Left lung (tissue), 14 donors: ENCODE measurements at places on chromosomes 4 and X. TPM values are rescaled to one million over a fixed set of nuclear protein-coding genes. Genes with fewer than 3 reads are reported as not detected.

DNA sequence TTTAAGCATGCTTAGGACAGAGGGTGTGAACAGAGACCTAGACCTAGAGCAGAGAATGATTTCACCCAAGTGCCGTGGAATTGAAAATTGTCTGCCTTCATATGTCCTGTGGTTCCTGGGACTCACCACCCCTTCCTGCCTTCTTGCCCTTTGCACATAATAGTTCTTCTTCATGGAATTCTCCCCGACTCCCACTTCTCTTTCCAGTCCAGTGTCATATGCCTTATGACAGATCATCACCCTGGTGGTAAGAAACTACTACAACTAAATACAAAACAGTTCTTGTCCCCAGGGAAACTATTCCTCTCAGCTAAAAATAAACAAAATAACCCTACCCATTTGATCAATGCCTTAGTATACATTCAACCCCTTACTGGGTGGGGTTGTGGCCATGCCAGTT, 43.3 kb downstream of the BMPR1B start:
- no peak overlapping the region for H3K27ac ChIP-seq
- DNase-seq, result no peak
- H3K36me3 ChIP-seq, result no peaks in the 10 kb centered on the region
- no peaks in the 10 kb centered on the region for H3K4me1 ChIP-seq
- H3K4me3 ChIP-seq, result no peak overlapping the region

GRCh38 chrX:22950269-22951266, 49.2 kb upstream of the DDX53 start:
- H3K4me1 ChIP-seq, result no peaks in the 10 kb centered on the region
- no peaks in the 10 kb centered on the region for H3K36me3 ChIP-seq
- peak; percentile 3 for DNase-seq
- no peak overlapping the region for H3K4me3 ChIP-seq

GRCh38 chrX:133384454-133384853, 30.8 kb downstream of the GPC4 start:
- H3K27me3 ChIP-seq, result no peaks in the 10 kb centered on the region
- no peaks in the 10 kb centered on the region for H3K4me1 ChIP-seq
- no peak overlapping the region for H3K4me3 ChIP-seq
- no peak for DNase-seq
- no peak overlapping the region for H3K27ac ChIP-seq
- no peaks in the 10 kb centered on the region for H3K36me3 ChIP-seq

CT45A2 gene
- total RNA-seq, result not detected

DNA sequence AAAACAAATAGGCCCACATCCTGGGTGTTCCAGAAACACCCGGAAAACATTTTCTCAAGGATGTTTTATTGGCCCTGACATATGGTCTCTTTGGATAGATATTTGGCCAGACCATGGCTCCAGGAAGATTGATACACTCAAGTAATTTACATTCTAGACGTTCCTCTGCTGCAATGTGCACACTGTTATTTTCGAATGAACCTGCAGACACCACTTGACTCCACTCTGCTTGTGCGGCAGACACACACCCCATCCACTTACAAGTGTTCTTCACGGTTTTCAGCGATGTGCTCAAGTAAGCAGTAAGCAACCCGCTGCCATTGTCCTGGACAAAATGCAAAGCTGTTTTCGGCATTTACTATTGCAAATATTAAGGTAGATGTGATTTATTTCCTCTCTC, 12.0 kb upstream of the GPM6A start:
- DNase-seq, result no peak
- H3K4me1 ChIP-seq, result no peaks in the 10 kb centered on the region
- H3K4me3 ChIP-seq, result no peak overlapping the region
- no peaks in the 10 kb centered on the region for H3K27me3 ChIP-seq
- no peak overlapping the region for H3K27ac ChIP-seq

CT45A9 gene
- total RNA-seq, result not detected

F8A2 gene
- not detected for total RNA-seq

- H3K4me3 ChIP-seq, result no peak overlapping the region
- no peak overlapping the region for H3K27ac ChIP-seq
- no peak for DNase-seq
- H3K27me3 ChIP-seq, result no peaks in the 10 kb centered on the region
- H3K36me3 ChIP-seq, result peaks cover 24% of the 10 kb centered on the region
- no peaks in the 10 kb centered on the region for H3K4me1 ChIP-seq
Observed at GRCh38 chrX:72141372-72142004, 9.8 kb upstream of the RTL5 start.

MSL3 gene
- 27.3 TPM for total RNA-seq

- H3K27ac ChIP-seq, result no peak overlapping the region
- no peak overlapping the region for H3K4me3 ChIP-seq
- H3K27me3 ChIP-seq, result no peaks in the 10 kb centered on the region
- no peaks in the 10 kb centered on the region for H3K36me3 ChIP-seq
- H3K4me1 ChIP-seq, result peaks cover 11% of the 10 kb centered on the region
Observed at GRCh38 chr4:40952672-40953071, 202.9 kb downstream of the NSUN7 start.

GLUD2 gene
- total RNA-seq, result 2.0 TPM

- DNase-seq, result no peak
- H3K27me3 ChIP-seq, result no peaks in the 10 kb centered on the region
- H3K27ac ChIP-seq, result peak overlapping the region; percentile 96
- peaks cover 12% of the 10 kb centered on the region for H3K36me3 ChIP-seq
- H3K4me1 ChIP-seq, result peaks cover 46% of the 10 kb centered on the region
- H3K4me3 ChIP-seq, result no peak overlapping the region
Observed at GRCh38 chr4:38805530-38806145, 1.0 kb upstream of the TLR1 start.

DNA sequence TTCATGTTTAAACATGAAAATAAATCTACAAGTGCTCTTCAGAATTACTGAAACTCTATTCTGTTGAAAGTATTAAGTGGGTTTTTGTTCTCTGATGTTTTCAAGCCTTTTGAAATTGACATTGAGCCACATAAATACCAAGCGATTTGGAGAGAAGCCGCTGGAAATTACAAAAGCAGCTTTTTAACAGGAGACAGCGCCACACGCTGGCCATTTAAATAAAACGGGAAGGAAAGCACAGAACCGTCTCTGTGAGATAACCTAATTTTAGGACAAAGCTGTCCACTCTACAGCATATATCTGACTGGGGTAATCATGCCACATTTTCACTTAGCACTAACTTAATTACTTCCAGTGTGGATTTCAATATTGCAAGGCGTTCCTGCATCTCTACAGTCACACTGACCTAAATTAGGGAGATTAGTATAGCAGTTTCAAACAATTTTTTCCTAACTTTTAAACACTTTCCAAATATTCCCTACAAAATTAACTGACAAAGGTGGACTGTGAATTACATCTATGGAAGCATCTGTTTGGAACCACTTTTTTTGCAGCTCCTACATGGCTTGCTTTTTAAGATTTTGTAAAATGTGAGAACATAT, 6.8 kb upstream of the ANOS1 start:
- no peak overlapping the region for H3K27ac ChIP-seq
- H3K4me3 ChIP-seq, result no peak overlapping the region
- H3K27me3 ChIP-seq, result no peaks in the 10 kb centered on the region

GRCh38 chr4:110005461-110006056, 92.9 kb downstream of the EGF start:
- no peaks in the 10 kb centered on the region for H3K36me3 ChIP-seq
- no peak overlapping the region for H3K4me3 ChIP-seq
- no peak overlapping the region for H3K27ac ChIP-seq
- H3K4me1 ChIP-seq, result no peaks in the 10 kb centered on the region
- H3K27me3 ChIP-seq, result no peaks in the 10 kb centered on the region

- DNase-seq, result no peak
- H3K4me3 ChIP-seq, result no peak overlapping the region
- no peaks in the 10 kb centered on the region for H3K4me1 ChIP-seq
Observed at GRCh38 chr4:94356444-94356843, 13.8 kb upstream of the HPGDS start.

FOXP3 gene
- total RNA-seq, result 0.45 TPM

DNA sequence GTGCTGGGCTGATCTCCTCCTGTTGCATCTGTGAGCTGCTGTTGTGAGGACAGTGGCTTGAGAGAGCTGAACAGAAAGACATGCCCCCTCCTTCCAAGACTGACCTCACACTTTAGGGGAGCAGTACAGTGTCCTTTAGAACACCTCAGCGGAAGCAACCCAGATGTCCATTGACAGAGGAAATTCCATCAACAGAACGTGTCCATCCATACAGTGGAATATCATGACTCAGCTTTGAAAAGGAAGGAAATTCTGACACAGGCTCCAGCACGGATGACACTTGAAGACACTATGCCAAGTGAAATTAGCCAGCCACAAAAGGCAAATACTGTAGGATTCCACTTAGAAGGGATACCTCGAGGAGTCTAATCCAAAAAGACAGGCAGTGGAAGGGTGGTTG, 103.5 kb downstream of the GPR143 start:
- H3K36me3 ChIP-seq, result no peaks in the 10 kb centered on the region
- H3K27ac ChIP-seq, result no peak overlapping the region
- H3K27me3 ChIP-seq, result no peaks in the 10 kb centered on the region

DNA sequence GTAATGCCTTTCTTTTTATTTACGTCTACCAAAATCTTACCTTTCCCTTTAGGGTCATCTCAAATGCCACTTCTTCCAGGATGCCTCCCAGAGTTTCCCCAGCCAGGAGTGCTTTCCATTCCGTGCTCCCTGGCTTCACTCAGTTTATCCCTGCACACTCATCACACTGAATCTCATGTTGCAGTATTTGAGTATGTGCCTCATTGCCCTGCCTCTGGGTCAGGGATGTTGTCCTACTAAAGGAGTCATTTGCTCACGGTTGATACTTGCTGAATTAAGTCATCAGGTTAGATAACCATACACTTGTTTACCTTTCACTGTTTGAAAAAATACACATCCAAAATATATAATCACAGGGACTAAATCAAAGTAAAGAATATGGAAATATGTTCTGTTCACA, 356.2 kb upstream of the GATB start:
- H3K4me1 ChIP-seq, result no peaks in the 10 kb centered on the region
- H3K27me3 ChIP-seq, result no peaks in the 10 kb centered on the region
- H3K27ac ChIP-seq, result no peak overlapping the region
- no peaks in the 10 kb centered on the region for H3K36me3 ChIP-seq

DNA sequence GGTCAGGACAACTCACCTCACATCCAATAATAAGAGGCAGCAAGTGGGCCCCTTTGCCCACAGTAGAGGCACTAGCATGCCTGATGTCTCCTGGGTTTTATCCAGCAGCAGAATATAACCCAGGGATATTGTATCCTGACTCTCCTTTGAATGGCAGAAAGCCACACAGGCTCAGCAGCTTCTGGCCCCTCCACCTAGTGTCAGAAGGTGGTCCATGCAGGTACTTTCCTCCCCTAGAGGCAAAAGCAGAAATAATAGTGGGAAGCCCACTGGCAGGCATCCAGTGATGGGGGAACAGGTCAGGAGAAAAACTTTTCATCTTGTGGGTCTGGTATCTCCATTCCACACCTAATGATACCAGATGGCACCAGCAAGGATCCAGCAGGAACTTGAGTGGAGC, 75.5 kb upstream of the IRS4 start:
- H3K27me3 ChIP-seq, result no peaks in the 10 kb centered on the region
- no peak for DNase-seq
- H3K4me3 ChIP-seq, result no peak overlapping the region
- H3K4me1 ChIP-seq, result no peaks in the 10 kb centered on the region
- H3K36me3 ChIP-seq, result no peaks in the 10 kb centered on the region

GRCh38 chr4:151173871-151174270, 74.4 kb downstream of the RPS3A start:
- peaks cover 34% of the 10 kb centered on the region for H3K36me3 ChIP-seq
- H3K27me3 ChIP-seq, result no peaks in the 10 kb centered on the region
- DNase-seq, result no peak
- no peak overlapping the region for H3K4me3 ChIP-seq
- H3K4me1 ChIP-seq, result peaks cover 4% of the 10 kb centered on the region

- H3K27ac ChIP-seq, result peak overlapping the region; percentile 83
- H3K4me3 ChIP-seq, result peak overlapping the region; percentile 26
- H3K4me1 ChIP-seq, result peaks cover 4% of the 10 kb centered on the region
- no peak for DNase-seq
- H3K27me3 ChIP-seq, result no peaks in the 10 kb centered on the region
Observed at GRCh38 chrX:120485315-120485637, 16.2 kb upstream of the LAMP2 start.

- no peaks in the 10 kb centered on the region for H3K4me1 ChIP-seq
- H3K4me3 ChIP-seq, result no peak overlapping the region
- H3K36me3 ChIP-seq, result no peaks in the 10 kb centered on the region
- H3K27ac ChIP-seq, result no peak overlapping the region
Observed at GRCh38 chrX:31808357-31808756, 736.5 kb upstream of the FTHL17 start.

- no peak overlapping the region for H3K27ac ChIP-seq
- H3K4me1 ChIP-seq, result no peaks in the 10 kb centered on the region
- no peaks in the 10 kb centered on the region for H3K36me3 ChIP-seq
- DNase-seq, result no peak
- H3K27me3 ChIP-seq, result no peaks in the 10 kb centered on the region
- H3K4me3 ChIP-seq, result no peak overlapping the region
Observed at GRCh38 chrX:113390531-113390930, 549.9 kb upstream of the AMOT start.

DNA sequence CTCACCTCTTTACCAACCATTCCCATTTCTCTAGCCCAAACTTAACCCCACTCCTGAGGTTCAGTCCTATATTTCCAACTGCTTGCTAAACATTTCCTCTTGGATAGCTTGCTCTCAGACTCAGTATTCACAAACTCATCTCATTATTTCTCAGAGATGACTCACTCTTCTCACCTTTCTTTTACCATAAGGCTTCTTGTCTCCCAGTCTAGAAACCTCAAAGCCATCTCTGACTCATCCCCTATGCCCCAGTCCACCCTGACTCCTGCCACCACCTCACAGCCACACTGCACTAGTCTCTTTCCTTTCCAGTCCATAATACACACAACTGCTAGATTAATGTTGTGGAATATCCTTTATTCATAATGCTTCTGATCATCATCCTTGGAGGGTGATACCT, 4.8 kb downstream of the FRMPD3 start:
- no peak overlapping the region for H3K4me3 ChIP-seq

- no peak overlapping the region for H3K4me3 ChIP-seq
- no peak for DNase-seq
- H3K27me3 ChIP-seq, result no peaks in the 10 kb centered on the region
- H3K36me3 ChIP-seq, result no peaks in the 10 kb centered on the region
- H3K27ac ChIP-seq, result no peak overlapping the region
- H3K4me1 ChIP-seq, result peaks cover 14% of the 10 kb centered on the region
Observed at GRCh38 chr4:1852904-1853623, 2.9 kb downstream of the LETM1 start.

- H3K27me3 ChIP-seq, result no peaks in the 10 kb centered on the region
- no peaks in the 10 kb centered on the region for H3K4me1 ChIP-seq
- DNase-seq, result no peak
- H3K36me3 ChIP-seq, result no peaks in the 10 kb centered on the region
Observed at GRCh38 chr4:80237992-80238391, 28.5 kb upstream of the FGF5 start.

AFAP1 gene
- 24.9 TPM for total RNA-seq

C4orf50 gene
- total RNA-seq, result 0.10 TPM

GRCh38 chrX:76921176-76921575, 493.7 kb downstream of the MAGEE1 start:
- H3K4me3 ChIP-seq, result no peak overlapping the region
- DNase-seq, result no peak
- no peaks in the 10 kb centered on the region for H3K36me3 ChIP-seq
- no peaks in the 10 kb centered on the region for H3K27me3 ChIP-seq

GRCh38 chr4:115396034-115396433, 282.6 kb upstream of the NDST4 start:
- no peaks in the 10 kb centered on the region for H3K27me3 ChIP-seq
- DNase-seq, result no peak
- no peak overlapping the region for H3K4me3 ChIP-seq
- no peak overlapping the region for H3K27ac ChIP-seq
- H3K4me1 ChIP-seq, result no peaks in the 10 kb centered on the region

GRCh38 chr4:147737623-147738022, 5.7 kb downstream of the ARHGAP10 start:
- DNase-seq, result no peak
- no peak overlapping the region for H3K4me3 ChIP-seq
- no peak overlapping the region for H3K27ac ChIP-seq
- no peaks in the 10 kb centered on the region for H3K36me3 ChIP-seq
- H3K4me1 ChIP-seq, result peaks cover 4% of the 10 kb centered on the region
- H3K27me3 ChIP-seq, result no peaks in the 10 kb centered on the region
